ENCODE measurements at places on chromosomes 3 and 15.

- DNase-seq: no peak
Observed at GRCh38 chr3:47047673-47048072, 68.2 kb downstream of the NBEAL2 start.

DNA sequence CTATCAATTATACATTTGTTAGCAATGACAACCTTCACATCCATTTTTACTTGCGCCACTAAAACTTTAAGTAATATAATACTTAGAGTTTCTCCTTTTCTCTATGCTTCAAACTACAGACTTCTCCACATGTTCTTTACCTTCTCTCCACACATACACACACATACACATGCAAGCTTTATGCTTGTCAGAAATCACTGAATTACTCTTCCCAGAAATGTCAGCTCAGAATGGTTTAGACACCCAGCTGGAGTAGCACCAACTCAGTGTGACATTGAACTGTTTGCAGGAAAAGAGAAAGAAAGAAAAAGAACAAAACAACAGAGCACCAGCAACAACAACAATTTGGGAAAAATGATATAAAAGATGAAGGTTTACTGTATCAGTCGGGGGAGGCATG, 20.9 kb downstream of the CBLB start:
- no peak for DNase-seq

- DNase-seq: no peak
Observed at GRCh38 chr3:30708472-30708871, 102.1 kb downstream of the TGFBR2 start.

DNA sequence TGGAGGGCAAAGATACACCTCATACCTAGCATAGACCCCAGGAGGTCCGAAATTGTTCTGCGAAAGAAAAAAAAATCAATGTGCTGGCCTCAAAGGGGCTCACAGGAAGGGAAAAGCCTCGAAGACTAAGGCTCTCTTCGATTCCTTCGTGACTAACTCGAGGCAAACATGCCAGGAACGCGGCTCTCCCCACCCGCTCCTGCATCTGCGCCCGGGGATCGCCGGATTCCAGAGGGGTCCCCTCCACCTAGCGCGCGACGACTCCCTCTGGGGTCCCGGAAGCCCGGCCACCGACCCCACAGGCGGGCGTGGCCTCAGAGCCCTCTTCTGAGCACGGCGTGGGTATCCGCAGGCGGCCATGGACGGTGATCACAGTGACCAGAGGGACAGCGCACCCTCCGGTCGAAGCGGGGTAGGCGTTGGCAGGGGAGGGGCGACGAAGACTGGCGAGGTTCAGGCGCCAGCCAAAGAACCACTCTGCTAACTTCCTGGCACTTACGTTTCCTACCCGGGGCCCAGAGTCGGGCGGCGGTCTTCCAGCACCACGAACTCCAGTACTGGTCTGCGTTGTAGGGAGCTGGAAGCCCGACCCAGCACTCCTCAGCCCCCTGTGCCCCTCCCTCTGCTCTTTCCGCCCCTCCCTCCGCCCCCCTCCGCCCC, 515 bp upstream of the EIF3J start:
- DNase-seq: no peak

DNA sequence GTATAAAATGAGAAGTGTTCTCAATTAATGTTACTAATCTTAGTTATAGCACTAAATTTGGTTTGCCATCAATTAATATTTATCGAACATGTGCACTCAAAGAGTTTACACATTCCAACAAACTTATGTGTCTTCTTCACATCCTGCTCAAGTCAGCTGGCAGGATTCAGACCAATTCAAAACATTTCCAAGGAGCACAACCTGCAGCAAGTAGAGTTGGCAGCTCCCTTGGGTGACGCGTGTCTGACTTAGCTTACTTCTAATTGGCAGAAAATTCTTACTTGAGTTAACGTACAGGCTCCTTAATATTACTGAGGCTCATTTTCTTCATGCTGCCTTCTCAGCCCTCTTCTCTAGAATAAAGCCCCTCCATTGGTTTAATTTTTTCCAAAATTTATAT, 110.4 kb upstream of the PFN2 start:
- DNase-seq: no peak

GRCh38 chr3:150783920-150784746, 21.2 kb upstream of the SIAH2 start:
- no peak for DNase-seq

DNA sequence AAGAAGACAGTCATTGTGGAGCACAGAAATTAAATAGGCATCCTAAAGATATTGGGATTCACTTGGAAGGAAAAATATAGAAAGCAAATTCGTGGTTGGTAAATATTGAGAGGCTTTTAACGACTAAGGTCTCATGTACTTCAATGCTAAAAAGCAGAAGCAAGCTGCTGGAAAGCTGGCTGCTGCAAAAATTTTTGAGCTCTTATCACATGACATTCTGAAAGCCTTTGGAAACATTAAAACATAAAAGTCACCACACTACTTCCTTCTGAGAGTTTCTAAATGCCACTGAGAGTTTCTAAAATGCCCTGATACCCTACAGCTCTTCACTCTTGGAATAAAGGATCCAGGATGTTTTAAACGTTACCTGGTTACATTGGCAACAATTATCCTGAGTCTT, 39.0 kb upstream of the CBLB start:
- DNase-seq: no peak

GRCh38 chr3:142628801-142629200, 32.6 kb downstream of the PLS1 start:
- no peak for DNase-seq

Measured in activated CD4-positive, alpha-beta memory T cell treated with anti-CD3 and anti-CD28 coated beads, Interleukin-2, amount 10 ng/mL, durations not matched to agents 7 days and 5 days (primary cell).